GM20000 (cell line): ENCODE measurements at places on chromosomes 4 and X.

GRCh38 chrX:150199803-150200202 is 163.3 kb upstream of the MAMLD1 start:
- DNase-seq: no peak

GRCh38 chrX:1403228-1403627 is 11.3 kb upstream of the SLC25A6 start:
- DNase-seq: no peak

- DNase-seq: peak; percentile 59
Observed at GRCh38 chr4:140884431-140885058, 128.4 kb upstream of the TBC1D9 start.

- DNase-seq: no peak
Observed at GRCh38 chrX:107560041-107560440, 68.3 kb upstream of the PRPS1 start.

DNA sequence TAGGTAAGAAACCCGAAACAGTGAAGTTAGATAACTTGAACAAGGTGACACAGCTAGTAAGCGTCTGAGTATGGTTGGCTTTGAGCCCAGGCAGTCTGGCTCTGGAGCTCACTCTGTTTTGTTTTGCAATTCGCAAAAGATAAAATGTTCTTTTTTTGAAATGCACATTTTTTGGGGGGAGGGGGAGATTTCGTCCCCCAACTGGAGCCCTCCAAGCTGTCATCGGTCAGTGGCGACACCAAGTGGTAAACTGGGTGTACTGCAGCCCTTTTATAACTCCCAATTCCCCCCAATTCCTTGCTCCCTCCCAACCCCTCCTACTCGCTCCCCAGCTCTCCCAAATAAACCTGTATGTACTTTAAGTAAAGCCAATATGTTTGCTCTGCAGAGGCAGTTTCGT is 2.8 kb upstream of the CLCN5 start:
- peak; percentile 18 for DNase-seq

GRCh38 chrX:19886375-19886774 is 1.0 kb downstream of the SH3KBP1 start:
- no peak for DNase-seq

DNA sequence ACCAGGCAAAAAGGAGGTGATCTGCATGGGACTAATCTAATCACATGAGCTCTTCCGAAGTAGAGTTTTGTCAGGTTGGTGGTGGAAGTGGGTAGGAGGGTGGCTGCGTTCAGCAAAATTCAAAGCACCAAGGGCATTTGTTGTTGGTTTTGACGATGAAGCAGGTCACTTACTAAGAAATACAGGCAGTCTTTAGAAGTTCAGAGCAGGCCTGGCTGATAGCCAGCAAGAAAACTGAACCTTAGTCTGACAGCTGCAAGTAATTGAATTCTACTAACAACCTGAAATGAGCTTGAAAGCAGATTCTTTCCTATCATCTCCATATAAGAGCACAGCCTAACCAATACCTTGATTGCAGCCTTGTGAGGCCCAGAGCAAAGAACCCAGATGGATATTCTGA is 505.8 kb downstream of the KLHL13 start:
- DNase-seq: no peak

DNA sequence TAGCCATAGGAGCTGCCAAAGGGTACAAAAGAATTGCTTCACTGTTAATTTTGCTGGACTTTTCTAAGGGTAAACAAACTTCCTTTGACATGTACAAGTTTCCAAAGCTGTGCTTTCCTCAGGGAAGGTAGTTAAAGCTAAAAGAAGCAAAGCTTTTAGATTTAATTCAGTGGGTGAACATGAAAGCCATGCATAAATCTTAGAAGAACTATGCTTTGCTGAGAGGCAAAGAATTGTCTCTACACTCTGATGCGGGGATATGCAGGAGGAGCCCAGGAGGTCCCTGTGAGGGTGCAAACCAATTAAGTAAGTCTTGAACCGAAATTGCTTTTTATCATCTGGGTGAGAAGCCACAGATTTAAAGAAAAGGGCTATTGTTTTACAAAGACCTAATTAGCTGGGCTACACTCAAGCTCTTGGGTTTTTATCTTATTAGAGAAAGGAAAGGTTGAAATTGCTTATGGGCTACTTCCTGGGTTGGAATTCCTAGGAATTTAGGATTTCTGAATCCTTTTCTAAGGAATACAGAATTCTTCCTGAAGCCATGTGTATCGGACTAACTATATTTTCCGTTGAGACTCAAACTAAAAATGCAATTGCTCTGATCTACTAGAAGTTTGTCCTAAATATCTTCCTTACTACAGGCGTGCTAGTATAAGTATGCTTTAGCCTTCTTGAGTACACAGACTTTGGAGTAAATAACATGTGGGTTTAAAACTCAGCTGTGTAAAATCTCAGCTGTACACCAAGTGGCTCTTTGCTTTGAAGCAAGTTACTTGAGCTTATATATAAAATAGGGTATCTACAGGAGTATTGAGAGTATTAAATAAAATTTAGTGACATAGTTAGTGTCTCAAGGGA is 188.4 kb upstream of the ANK2 start:
- DNase-seq: no peak

DNA sequence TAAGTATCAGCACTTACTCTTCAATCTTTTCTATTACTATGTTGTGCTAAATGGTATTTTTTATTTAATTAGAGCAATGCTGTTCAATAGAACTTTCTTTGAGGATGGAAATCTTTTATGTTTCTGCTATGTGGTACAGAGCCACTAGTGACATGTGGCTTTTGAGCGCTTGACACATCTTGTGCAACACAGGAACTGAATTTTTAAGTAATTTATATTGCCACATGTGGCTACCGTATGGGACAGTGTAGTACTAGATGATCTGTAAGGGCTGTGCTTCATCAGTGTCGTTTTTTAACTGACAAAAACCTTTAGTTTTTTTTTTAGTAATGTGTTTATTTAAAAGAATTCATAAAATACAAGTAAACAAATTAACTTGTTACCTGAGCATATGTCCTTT is 22.4 kb downstream of the HPRT1 start:
- DNase-seq: no peak

- DNase-seq: no peak
Observed at GRCh38 chr4:185562531-185562930, 27.2 kb upstream of the PDLIM3 start.

DNA sequence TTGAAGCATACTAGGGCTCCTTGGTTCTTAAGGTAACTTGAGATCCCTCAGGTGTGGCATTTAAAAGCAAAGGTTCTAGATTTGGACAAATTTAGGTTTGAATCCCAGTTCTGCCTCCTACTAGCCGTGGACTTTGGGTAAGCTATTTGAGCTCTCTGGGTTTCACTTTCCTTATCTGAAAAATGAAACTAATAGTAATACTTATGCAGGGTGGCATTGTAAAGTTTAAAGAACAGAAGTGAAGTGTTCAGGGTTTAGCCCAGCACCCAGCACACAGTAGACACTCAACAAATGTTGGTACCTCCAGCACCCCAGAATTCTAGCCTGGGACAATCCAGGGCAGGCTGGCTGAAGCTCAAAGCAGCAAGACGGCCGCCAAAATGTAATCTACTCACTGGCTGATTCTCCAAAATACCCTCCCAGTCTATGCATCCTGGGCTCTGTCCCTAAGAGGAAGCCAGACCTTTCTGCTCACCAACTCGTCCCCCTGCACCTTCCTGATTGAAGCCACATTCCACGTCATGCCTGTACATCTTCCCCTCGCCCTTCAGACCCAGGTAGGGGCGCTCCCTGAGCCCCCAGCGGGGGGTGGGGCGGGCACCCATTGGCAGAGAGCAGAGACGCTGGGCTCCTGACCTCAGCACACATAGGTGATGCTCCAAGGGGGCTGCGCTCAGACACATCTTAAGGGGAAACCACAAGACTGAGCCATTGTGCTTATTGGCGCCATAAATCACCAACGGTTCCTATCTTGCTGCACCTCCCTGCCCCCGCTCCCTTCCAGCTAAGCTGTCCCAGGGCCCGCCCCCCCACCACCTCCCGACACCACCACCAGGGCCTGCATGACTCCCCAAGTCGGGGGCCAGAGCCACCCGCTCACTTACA is 160.6 kb downstream of the BCOR start:
- peak; percentile 17 for DNase-seq

DNA sequence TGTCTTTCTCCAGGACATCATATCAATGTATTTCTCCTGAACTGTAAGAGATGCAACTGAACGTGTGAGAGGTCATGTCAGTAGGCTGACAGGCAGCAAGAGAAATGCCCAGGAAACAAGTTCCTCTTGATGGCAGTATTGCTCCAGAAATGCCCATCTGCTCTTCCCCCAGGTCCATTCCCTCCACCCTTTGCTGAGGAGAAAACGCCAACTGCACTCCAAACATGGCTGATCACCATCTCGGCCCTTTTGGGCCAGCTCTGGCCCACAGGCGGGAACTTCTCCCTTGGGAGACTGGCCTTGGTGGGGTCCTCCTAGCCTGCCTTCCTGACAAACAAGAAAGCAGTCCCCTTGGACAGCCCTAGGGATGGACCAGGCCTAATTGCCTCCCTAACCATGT is 276.5 kb upstream of the AGTR2 start:
- DNase-seq: peak; percentile 5

DNA sequence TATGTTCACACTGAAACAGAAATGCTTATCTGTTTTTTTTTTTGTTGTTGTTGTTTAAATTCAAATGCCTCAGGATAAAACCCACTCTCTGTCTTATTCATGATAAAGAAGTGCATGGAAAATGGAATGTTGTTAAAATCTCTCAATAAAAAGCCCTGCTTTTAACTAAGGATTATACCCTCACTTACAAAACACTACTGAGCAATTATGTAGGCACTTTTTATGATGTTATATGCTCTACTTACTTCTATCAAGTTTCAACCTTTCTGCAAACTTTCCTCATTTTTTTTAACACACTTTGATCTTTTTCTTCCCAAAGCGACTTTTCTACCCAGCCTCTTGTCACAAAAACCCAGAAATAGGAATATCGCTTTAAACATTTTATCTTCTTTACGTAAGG is 26.5 kb downstream of the SLIT2 start:
- DNase-seq: no peak

- no peak for DNase-seq
Observed at GRCh38 chr4:48970471-48970921, 15.6 kb upstream of the CWH43 start.

- no peak for DNase-seq
Observed at GRCh38 chr4:54539500-54540029, 118.2 kb upstream of the KIT start.
